HS-5 (cell line): ENCODE measurements at places on chromosomes 5 and 9.

GRCh38 chr5:11182441-11183080 is 421.5 kb upstream of the DAP start:
- DNase-seq: peak; percentile 39

- DNase-seq: no peak
These were observed 125.3 kb upstream of the SLC44A1 start for GRCh38 chr9:105119156-105119555.

GRCh38 chr9:94980947-94981722 is 254.6 kb downstream of the AOPEP start:
- no peak for DNase-seq

DNA sequence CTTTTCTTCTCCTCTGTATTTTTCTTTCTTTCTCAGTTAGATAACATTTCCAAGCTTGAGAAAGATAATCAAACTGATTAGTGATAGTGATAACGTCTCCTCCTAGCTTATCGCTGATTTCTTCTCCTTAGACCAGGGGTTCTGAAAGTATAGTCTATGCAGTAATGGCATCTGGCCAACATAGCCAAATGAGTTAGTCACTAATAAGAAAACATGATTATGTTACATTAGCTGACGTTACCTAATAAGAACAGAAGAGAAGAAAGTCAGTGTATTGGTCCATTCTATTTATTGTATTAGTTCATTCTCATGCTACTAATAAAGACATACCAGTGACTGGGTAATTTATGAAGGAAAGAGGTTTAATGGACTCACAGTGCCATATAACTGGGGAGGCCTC is 111.2 kb downstream of the STRBP start:
- no peak for DNase-seq

DNA sequence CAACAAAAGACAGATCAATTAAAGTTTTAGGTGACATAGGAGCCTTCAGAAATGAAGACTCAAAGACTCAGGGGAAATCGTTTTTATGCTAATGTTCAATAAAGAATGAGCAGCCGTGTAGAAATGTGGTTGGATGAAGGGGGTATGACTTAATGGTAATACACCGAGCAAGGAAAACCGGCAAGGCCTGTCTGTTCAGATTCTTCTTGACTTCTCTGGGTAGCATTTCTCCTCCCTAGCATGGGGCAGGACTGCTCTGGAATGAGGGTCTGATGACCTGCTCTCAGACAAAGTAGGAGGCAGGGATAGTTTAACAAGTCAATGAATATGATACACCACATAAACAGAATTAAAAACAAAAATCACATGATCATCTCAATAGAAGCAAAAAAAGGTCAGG is 487.4 kb downstream of the ZNF608 start:
- DNase-seq: no peak
